ENCODE measurements at places on chromosomes 6 and 20.

DNA sequence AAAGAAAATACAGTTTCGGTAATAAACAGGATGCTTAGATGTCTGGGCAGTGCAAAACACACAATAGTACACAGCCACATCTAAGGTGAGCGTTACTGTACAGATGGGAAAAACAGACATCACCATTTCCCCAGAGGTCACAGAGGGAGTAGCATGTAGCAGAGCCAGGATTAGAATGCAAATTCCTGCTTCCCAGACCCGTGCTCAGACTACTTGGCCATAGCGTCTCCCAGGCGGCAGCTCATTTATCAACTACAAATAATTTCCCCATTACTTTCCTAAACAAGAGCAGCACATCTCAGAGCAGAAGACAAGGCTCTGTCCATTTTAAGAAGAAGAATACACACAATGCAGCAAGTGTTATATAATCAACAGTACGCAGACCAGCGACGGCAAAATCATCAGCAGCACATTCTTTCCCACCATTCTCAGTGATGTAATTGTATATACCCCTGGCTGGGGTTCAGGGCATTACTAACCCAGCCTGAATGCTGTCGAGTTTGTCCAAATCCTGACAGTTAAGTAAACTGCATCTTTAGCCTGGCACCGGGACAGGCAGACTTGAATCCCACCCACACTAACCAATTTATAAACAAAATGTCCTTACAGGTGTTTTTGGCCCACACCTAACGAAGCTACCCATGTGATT, 61.9 kb downstream of the CNKSR3 start:
- DNase-seq: no peak

DNA sequence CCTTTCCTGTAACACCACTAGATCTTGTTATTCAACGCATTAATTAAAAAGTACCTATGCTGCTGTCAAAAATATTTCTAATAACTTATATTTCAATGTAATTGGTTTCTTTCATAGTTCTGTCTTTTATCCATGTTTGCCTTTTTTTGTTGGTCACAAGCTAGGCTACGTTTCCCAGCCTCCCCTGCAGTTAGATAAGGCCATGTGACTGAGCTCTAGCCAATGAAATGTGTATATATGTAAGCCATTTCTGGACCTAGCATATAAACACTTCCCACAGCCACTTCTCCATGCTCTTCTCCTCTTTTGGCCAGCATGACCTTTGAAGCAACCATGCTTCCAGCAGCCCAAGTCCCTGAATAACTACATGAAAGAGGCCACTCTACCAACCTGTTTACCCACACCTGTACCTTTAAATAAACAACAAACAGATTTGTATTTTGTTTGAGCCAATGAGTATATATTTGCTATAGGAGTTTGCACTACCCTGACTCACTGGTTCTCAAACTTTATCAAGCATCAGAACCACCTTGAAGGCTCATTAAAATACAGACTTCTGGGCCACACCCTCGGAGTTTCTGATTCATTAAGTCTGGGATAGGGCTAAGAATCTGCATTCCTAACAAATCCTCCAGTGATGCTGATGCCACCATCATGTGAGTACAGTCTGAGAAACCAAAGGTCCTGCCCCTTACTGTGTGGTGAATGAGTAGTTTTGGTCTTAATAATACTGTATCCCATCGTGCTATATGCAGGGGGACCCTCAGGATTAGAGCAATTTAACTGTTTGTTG, 45.6 kb upstream of the BEND6 start:
- no peak for DNase-seq

GRCh38 chr20:32006841-32007786, 3.1 kb upstream of the CCM2L start:
- no peak for DNase-seq

DNA sequence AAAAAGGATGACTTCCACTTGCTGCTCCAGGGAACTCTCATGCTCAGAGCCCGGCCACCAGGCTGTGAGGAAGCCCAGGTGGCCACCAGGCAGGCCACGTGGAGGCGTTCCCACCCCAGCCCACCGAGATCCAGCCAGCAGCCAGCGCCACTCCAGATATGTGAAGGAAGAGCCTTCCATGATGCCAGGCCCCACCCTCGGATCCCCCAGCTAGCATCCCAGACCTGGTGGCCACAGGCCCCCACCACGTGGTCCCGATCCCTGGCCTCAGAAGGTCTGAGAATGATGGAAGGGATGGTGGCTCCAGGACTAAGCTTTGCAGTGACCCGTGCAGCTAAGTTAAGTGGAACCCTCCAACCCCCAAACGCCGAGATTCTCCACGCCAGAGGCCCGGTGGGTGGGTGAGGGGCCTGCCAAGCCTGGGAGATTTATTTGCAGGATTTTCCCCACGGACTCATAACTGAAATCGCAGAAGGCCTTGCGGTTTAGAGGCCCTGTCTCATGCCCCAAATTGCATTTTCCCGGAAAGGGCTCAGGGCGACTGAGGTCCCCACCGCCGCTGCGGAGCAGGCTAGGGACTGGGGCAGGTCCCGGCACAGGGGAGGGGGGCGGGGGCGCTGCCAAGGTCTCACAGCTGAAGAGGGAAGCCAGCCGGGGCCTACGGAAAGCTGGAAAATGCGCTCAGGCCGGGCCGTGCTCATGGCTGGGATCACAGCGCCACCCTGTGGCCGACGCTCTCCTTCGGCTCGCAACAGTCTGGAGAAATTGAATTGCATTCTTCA, 31.1 kb upstream of the CST7 start:
- no peak for DNase-seq

- DNase-seq: no peak
Measured at GRCh38 chr6:2197177-2197671, 48.2 kb downstream of the GMDS start.

GRCh38 chr20:22768266-22769178, 184.2 kb upstream of the FOXA2 start:
- DNase-seq: no peak

All from activated T-helper 9 cell treated with anti-CD3 and anti-CD28 coated beads, Interleukin-2, amount 50 U/mL, for 16 hours (primary cell).